ENCODE measurements at places on chromosomes 1 and 21.

DNA sequence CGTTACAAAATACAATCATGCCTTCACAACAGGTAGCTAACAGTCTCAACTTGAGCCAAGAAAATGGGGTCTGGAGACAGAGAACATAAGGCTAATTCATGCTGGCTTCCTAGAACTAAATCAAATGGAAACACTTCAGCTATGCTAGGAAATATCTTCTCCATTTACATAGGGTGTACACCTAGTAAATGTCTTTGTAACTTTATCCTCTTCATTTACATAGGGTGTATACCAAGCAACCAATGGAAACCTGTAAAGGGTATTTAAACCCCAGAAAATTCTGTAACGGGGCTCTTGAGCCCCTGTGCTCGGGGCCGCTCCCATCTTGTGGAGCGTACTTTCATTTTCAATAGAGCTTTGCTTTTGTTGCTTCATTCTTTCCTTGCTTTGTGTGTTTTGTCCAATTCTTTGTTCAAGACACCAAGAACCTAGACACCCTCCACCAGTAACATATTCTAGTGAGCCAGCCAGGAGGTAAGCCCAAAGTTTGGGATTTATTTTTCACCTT, 19.5 kb upstream of the CYP4X1 start:
- DNase-seq, result no peak

GRCh38 chr21:43703035-43703880, 15.7 kb upstream of the PDXK start:
- peak; percentile 79 for DNase-seq

- no peak for DNase-seq
These were observed 161.6 kb upstream of the VAMP3 start for GRCh38 chr1:7609311-7609994.

DNA sequence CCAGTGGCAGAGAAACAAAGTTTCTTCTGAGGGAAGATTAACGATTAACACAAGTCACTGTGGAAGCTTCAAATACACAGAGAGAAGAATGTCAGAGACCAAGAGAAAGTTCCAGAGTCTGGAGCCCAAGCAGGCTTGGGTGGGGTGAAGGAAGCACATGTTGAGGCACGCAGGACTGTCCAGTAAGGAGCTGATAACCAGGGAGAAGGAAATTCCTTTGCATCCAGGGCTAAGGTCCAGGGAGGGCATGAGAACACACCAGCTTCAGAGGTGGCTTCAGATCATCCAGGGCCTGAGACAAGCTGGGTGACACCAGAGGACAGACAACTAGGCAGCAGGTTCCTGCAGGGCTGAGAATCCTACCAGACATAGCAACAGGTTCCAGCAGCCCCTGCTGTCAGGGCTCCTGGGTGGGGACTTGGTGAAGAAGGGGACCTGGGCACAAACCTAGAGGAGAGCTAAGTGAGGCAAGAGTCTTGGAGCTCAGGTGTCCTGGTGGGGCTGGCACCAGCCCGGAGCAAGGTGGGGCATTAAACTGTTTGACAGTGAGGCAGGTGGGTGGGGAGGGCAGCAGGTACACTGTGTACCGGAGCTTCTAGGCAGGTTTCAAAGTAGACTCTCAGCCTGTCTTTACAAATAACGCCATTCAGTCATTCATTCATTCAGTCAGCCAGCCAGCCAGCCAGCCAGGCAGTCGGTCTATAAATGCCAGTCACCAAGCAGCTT, 2.6 kb upstream of the SPRR1A start:
- DNase-seq, result no peak

DNA sequence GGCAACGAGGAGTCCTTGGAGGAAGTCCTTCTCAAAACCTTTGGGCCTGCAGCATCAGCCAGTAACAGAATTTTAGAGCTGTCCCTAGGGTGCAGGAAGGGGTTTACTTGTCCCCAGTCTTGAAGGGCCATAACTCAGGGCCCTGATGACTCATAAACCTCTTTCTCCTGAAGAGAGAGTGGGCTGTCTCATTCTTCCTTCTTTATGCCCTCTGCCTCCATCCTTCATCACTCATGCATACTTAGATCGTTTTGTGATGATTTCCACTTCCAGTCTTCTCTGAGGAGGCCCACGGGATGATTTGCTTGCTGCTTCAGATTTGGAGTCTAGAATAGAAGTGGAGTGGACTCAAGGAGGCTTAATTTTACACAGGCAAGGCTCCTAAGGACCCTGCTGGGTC, 60.2 kb downstream of the NDUFS5 start:
- peak; percentile 29 for DNase-seq

DNA sequence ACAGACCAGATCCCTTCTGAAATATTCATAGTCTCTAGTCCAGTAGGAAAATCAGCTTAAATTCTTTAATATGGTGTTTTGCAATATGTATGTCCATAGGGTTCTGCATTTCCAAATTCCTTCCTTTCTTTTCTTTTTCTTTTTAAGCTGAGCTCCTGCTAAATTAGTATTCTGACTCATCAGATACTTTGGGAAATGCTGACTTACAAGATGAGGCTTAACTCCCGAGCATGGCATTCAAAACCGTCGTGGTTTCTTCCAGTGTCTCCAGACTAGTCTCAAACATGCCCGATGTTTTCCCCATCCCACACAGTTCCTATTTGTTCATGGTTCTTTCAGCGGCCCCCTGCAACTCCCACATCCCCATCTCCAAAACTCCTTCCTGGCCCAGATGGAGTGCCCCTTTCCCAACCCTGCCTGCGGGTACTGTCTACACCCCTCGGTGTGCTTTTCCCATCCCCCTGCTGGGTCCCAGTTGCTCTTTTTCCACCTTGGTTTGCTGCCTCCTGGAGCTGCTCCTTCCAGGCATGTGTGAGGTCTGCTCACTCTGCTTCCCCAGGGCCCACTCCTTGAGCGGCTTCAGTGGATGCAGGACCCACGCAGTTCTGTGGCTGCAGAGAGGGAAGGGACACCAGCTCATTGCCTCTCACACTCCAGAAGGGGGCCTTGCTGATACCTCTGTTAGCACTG, 19.5 kb upstream of the ETV3 start:
- DNase-seq, result peak; percentile 60

DNA sequence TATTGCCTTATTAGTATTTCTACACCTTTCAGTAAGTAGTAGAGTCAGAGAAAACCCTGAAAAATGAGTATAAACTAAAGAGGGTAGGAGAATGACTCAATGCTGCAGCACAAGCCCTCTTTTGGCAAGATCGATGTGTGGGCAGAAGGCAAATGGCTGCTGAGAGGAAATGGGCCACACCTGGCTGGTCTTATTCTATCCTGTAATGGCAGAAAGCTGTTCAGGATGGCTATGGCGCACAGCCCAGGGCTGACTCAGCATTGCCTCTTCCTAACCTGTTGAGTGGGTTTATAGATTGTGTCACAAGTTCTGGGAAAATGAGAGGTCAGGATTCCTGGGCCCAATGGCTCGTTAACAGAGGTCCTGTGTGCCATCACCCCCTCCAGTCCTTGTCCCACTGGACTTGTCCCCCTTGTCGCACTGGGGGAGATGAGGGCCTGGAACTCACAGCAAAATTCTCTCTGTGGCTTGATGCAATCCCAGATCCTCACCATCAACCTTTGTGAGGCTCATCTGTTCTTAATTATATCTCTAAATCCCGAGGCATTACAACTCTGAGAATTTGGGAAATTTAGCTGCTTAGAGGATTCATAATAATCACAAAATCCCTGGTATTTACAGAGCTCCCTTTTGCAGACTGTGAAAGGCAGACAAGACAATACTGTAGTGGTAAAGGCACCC, 13.2 kb downstream of the HMGB4 start:
- DNase-seq, result no peak

DNA sequence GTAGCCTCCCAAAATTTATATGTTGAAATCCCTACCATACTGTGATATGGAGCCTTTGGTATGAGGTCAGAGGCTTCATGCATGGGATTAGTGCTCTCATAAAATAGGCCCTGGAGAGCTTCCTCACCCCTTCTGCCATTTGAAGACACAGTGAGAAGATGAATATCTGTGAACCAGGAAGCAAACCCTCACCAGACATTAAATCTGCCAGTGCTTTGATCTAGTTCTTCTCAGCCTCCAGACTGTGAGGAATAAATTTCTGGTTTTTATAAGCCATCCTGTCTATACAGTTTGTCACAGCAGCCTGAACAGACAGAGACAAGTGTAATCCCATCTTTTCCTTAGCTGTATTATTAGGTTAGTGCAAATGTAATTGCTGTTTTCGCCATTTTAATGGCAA, 88.4 kb downstream of the OLFML2B start:
- no peak for DNase-seq

- no peak for DNase-seq
These were observed 72.5 kb downstream of the OBSCN start for GRCh38 chr1:228280106-228280901.

GRCh38 chr21:46295177-46295770, 9.1 kb downstream of the YBEY start:
- peak; percentile 69 for DNase-seq

All from cardiac fibroblast (primary cell).